ENCODE measurements at places on chromosomes 11 and 22. TPM values are rescaled to one million over a fixed set of nuclear protein-coding genes. Genes with fewer than 3 reads are reported as not detected.

Gene OR5AL1
- not detected for total RNA-seq

Gene APOL5
- not detected for total RNA-seq

Gene IFITM10
- total RNA-seq: 5.4 TPM

Gene PRODH
- 4.0 TPM for total RNA-seq

Gene PACSIN3
- 2.2 TPM for total RNA-seq

Gene APOBEC3C
- 0.71 TPM for total RNA-seq

Gene SCGB2A2
- not detected for total RNA-seq

Gene APOA4
- not detected for total RNA-seq

Gene TPBGL
- total RNA-seq: 2.3 TPM

Gene COA4
- total RNA-seq: 39.7 TPM

Gene LARGE2
- 3.0 TPM for total RNA-seq

Gene NAALAD2
- 7.2 TPM for total RNA-seq

Gene RAC2
- not detected for total RNA-seq

Gene SLC17A6
- total RNA-seq: 170 TPM

Gene GGTLC2
- not detected for total RNA-seq

Gene GSTT2B
- total RNA-seq: 11.9 TPM

Gene CST6
- total RNA-seq: not detected

Gene DMC1
- total RNA-seq: 4.2 TPM
